ENCODE measurements at places on chromosomes 4 and X.

- DNase-seq, result no peak
Observed at GRCh38 chrX:36867143-36867542, 141.0 kb upstream of the FAM47C start.

- DNase-seq, result no peak
Observed at GRCh38 chr4:46254788-46255187, 130.9 kb upstream of the GABRG1 start.

- no peak for DNase-seq
Observed at GRCh38 chrX:152520653-152521052, 69.5 kb upstream of the GABRA3 start.

GRCh38 chrX:13357925-13358324 is 38.1 kb upstream of the ATXN3L start:
- DNase-seq, result no peak

- no peak for DNase-seq
Observed at GRCh38 chrX:110541266-110541665, 182.6 kb downstream of the RTL9 start.

DNA sequence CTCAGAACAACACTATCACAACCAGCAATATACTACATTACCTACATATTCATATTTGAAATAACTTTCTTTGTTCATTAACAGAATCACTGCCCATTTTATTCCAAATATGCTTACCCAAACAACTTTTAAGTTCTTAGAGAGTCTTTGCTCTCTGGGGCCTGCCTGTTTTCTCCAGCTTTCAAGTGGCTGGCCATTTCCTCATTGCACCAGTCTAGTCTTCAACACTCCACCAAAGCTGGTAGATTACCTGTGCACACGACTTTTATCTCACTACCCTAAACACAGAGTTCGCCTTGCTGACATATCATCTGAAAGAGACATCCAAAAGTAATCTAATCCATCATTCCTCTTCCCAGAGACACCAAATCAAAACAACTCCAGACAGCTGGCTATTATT is 66.2 kb downstream of the PRDM5 start:
- DNase-seq, result no peak

- DNase-seq, result no peak
Observed at GRCh38 chrX:83845397-83845796, 15.5 kb upstream of the CYLC1 start.

DNA sequence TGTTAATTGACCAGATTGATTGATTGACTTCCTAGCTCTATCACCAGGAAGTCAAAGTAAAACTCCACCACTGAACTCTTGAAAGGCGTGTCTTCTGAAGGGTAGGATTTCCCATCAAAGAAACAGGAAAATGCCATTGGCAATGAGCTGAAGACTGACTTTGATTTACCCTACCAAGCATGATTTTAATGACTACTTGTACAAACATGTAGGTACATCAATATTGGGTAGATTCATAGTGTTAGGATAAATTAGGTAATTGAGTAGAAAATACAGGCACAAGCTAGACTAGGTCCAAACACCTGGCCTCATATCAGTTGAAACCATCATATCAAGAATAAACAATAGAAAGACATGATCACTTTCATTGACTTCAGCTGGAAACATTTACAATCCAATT is 53.2 kb upstream of the ATXN3L start:
- no peak for DNase-seq

DNA sequence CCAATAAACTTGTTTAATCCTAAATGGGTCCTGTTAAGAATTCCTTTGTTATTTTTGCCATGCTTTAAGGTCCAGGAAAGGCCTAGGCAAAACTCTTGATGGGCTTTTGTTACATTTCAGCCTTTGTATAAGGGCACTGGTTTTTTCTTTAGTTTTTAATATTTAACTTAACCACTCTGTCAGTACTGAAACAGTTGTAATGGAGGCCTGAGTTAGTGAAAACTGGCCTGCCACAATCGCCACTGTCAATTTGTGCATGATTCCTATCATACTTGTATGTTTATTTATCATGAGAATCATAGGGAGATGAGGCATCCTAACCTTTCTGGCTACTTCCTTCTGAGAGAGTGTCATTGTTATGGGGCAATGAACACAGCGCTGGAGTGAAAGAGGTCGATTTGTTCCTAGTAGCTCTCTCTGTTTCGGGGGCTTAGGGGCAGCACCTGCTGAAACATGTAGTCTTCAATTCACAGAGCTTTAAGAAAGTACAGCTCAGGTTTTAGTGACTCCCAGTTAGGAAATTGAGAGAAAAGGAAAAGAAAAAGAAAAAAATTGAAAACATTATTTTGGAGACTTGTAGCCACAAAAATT is 393.8 kb upstream of the FSTL5 start:
- no peak for DNase-seq

DNA sequence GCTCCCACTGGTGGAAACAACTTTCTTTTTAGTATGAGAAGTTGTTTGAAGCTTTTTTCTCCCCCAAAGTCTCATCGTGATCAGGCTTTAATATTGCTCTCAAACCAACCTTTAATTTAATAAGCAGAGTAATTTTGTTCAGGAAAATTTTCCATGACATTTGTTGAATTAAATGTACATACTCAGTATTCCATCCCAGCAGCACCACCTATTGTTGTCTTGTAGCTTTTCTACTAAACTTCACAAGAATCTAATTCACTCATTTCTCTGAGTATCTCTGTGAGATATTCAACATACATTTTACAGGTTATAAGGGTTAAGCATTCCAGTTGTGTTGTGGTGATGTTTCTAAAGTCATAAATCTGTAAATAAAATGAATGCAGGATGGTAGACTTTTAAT is 218.3 kb upstream of the HAND2 start:
- DNase-seq, result no peak

- no peak for DNase-seq
Observed at GRCh38 chr4:182212211-182212761, 30.9 kb upstream of the TENM3 start.

DNA sequence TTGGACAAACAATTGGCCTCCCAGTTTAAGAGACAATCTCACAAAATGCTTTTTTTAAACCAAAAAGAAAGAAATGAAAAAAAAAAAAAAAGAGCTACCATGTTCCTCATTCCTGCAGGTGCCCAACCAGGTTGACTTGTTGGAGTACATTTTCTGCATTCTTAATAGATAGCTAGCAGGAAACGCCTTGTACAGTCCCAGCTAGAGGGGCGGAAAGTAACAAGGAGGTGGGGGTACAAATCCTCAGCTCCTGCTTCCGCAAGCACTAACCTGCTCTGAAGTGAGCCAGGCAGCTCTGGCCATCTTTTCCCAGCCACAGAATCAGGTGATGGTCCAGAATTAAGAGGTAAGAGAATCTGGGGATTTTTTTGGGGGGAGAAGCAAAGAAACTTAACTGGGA is at the start of gene VGLL1:
Gene VGLL1 (plus strand): TSS at position 265 of the 400 bp plus-strand sequence. CDS start 3,806 bp downstream, outside the sequence.
- no peak for DNase-seq

DNA sequence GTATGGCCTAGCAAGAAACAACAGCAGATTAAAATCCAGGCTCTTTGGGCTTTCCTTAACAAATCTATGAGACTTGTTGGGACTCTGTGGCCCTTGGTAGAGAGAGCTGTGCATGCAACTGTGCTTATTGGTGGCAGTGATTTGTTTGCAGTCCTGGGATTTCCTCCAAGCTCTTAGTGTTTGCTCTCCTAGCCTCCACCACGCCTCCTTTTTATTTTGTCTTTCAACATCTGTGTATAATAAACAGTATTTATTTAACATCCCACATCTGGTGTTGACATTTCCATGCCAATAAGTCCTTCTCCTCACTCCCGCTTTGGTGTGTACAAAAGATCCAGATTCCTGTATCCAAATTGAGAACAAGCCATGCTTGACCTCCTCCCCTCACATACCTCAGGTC is 3.1 kb downstream of the TNMD start:
- DNase-seq, result no peak

DNA sequence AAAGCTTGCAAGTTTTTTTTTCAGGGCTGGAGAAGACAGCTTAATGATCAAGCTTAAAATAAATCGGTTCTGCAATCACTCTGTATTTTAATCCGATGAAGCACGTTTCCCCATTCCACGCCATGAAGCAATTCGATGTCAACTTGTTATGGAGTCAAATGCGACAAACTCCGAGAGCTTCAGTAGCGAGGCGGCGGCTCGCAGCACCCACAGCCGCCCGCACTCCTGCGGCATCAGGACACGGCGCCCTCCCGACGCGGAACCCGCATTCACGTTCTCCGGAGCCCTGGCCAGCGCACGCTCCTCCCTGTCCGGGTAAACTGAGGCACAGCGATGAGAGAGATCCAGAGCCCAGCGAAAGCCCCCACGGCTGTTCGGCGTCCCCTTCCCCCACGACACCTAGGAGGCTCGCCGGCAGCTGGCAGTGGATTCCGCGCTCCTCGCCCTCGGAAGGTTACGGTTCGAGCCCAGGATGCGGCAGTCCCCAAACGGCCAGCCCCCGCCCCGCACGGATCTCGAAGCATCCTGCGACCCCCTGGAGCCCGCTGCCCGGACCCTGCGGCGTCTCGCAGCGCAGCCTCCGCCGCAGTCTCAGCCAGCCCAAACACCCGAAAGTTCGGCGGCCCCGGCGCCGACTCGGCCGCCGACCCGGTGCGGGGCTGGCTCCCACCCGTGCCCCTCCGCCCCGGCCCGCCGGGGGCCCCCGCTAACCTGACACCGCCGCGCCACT is 507 bp downstream of the MFAP3L start:
- no peak for DNase-seq

DNA sequence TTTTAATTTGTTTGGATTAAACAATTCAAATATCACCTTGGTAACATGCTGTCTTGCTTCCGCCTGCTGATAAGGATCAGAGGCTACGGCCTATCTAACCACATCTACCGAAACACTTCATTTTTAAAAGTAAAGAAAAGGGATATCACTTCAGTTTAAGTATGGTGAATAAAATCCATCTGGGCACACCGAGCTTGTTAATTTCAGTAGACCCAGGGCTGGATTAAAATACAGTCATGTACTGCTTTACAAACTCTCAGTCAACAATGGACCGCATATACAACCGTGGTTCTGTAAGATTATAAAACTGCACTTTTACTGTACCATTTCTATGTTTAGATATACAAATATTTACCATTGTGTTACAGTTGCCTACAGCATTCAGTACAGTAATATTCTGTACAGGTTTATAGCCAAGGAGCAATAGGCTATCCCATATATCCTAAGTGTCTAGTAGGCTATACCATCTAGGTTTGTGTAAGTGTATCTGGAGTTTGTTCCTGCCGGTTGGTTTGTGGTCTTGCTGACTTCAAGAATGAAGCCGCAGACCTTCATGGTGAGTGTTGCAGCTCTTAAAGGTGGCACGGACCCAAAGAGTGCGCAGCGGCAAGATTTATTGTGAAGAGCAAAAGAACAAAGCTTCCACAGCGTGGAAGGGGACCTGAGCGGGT is 40.0 kb downstream of the SEPTIN11 start:
- DNase-seq, result no peak

- DNase-seq, result no peak
Observed at GRCh38 chr4:80206111-80206510, 8.8 kb downstream of the PRDM8 start.

DNA sequence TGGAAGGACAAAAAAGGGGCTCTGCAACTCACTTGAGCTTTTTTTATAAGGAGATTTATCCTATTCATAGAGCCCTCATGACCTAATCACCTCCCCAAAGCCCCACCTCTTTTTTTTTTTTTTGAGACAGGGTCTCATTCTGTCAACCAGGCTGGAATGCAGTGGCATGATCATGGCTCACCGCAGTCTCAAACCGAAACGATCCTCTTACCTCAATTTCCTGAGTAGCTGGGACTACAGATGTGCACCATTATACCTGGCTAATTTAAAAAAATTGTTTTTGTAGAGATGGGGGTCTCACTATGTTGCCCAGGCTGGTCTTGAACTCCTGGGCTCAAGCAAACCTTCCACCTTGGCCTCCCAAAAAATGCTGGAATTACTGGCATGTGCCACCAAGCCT is 61.6 kb upstream of the PDGFRA start:
- no peak for DNase-seq

DNA sequence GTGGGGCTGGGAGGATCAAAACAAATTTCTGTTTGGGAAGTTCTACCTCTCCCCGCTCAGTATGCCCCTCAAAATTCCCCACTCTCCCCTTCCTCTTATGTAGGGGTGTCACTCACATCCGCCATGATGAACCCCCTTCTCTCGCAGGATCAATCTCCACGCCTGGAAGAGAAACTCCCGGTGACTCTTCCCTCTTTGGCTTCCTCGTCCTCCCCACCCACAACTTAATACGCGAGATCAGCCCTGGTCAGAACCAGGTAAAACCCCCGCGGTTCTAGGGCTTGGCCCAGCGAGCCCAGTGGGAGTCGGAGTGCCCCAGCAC is 427 bp downstream of the LAMTOR3 start:
- DNase-seq, result no peak

GRCh38 chr4:8285976-8286718 is 16.6 kb downstream of the HTRA3 start:
- DNase-seq, result no peak

DNA sequence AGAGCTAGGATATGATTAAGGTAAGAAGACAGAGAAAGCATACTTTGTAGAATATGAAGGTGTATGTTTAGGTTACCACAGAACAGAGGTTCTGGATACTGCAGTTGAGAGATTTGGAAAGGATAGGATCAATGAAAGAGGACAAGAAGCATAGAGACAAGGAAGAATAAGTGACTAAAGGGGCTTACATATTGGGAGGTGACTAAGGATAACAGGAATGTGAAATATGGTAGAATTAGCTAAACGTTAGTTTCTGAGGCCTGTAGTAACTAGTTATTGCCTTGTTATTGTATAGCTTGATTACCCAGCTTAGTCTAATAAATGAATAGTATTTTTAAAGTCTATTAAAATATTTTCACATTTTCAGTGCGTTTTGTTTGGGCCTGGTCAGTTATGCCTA is 38.2 kb downstream of the CENPI start:
- no peak for DNase-seq

DNA sequence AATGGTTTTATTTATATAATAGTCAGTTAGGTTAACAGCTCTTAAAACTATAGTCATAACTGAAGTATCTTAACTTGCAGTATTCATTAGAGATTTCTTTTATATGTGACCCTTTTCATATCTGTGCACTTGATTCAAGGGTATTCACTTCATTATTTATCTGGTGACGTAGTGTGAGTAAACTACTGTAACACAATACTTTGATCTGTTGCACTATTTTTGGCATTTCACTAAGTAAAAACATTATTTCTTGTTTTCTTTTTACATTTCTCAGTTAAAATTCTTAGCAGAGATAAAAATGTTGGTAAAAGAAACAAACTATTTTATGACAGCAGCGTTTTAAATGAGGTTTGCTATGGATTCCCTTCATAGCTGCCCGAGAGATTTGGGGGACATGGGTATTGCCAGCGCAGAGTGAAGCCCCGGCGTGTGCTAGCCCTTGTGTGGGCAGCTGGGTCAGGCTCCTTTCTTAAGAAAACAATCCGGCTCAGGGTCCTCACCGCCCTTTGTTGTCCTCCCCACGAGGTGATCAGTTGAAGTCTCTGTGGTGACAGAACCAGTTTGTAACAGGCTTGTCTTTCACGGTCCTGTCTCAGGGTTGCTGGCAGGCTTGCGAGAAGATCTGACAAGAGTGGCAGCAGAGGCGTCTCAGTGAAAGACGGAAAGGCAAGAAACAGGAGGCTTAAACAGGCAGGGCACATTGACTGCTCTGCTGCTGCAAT is 293.4 kb downstream of the BMPR1B start:
- no peak for DNase-seq
